A172 (cell line): ENCODE measurements at places on chromosomes 4 and X. TPM values are rescaled to one million over a fixed set of nuclear protein-coding genes. Genes with fewer than 3 reads are reported as not detected.

The UGT2B11 gene
- total RNA-seq, result not detected in 2 replicates

The PCDH19 gene
- not detected in 2 replicates for total RNA-seq

The CT55 gene
- total RNA-seq, result 1.5 and 2.5 TPM in 2 replicates

The TBC1D25 gene
- 8.6 and 12.7 TPM in 2 replicates for total RNA-seq

The ADGRG4 gene
- total RNA-seq, result not detected in 2 replicates

The P2RY10 gene
- total RNA-seq, result not detected in 2 replicates

The TLR10 gene
- total RNA-seq, result not detected in 2 replicates

The PCDH18 gene
- 2.5 and 4.2 TPM in 2 replicates for total RNA-seq

The LEF1 gene
- total RNA-seq, result 4.7 and 6.1 TPM in 2 replicates

The WDR17 gene
- total RNA-seq, result 2.5 and 3.3 TPM in 2 replicates

The PARM1 gene
- not detected in 2 replicates for total RNA-seq

The MAGEC3 gene
- not detected in 2 replicates for total RNA-seq

The MAGEB2 gene
- 0.19 TPM in 1 of 2 replicates, not detected in the other for total RNA-seq

The HSPA4L gene
- total RNA-seq, result 13.1 and 13.2 TPM in 2 replicates

The GPR173 gene
- total RNA-seq, result 0.47 and 0.72 TPM in 2 replicates

The MAGEA2B gene
- 0.77 TPM in 1 of 2 replicates, not detected in the other for total RNA-seq

The MAGEB1 gene
- total RNA-seq, result not detected in 2 replicates

The CENPVL2 gene
- total RNA-seq, result not detected in 2 replicates

The GUCY2F gene
- total RNA-seq, result not detected in 2 replicates

The GRPR gene
- total RNA-seq, result 0.69 and 1.2 TPM in 2 replicates

The TMEM164 gene
- total RNA-seq, result 6.5 and 9.6 TPM in 2 replicates
